Brain (organoid and tissue), 16 donors: ENCODE measurements at places on chromosomes 2 and 18.

- DNase-seq, result no peak
These were observed 164.2 kb downstream of the CTIF start for GRCh38 chr18:48703028-48703386.

DNA sequence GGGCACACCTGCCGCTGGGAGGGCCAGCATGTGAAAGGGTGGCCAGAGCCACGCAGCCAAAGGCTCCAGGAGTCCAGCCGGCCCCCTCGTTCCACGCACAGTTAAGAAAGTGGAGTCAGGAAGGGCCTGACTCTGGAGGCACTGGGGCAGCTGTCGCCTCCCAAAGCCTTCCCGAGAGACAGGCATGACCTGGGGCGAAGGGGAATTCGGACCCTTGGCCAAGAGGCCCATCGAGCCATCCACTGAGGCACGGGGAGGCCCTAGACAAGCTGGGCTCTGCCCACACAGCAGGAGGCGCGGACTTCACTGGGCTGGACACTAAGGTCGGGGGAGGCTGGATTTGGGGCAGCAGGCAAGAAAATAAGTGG lies 38.5 kb upstream of the SNED1 start:
- DNase-seq, result no peak

- DNase-seq, result no peak
These were observed 329.3 kb downstream of the ARHGAP15 start for GRCh38 chr2:143458258-143459190.

DNA sequence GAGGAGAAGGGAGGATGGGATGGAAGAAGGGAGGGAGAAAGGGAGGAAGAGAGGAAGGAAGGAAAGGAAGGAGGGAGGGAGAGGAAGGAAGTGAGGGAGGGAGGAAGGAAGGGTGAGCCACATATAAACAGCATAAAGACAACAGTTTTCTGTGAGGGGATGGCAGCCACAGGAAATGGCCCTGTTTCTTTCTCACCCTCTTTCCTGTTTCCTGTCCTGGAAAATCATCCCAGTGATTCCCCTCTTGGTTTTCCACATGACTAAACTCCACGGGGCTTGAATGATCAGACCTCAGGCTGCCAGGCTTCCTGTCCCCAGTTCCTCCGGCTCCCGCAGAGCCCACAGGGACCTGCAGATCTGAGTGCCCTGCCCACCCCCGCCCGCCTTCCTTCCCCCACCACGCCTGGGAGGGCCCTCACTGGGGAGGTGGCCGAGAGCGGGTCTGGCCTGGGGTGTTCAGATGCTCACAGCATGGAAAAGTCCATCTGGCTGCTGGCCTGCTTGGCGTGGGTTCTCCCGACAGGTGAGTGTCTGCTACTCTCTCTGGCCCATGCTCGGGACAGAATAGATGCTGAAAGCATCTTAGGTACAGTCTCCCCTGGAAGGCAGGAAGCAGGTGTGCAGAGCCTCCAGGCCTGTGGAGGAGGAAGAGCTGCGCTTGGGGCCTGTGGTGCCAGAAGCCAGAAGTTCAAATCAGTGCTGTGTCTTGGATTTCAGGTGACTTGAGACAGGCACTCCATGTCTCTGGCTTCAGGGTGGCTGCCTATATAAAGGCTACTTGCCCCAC lies at the start of gene SIGLEC15:
Gene SIGLEC15 (plus strand): TSS at position 418 of the 787 bp plus-strand sequence. CDS start 54 bp downstream, at position 472.
- DNase-seq, result no peak

DNA sequence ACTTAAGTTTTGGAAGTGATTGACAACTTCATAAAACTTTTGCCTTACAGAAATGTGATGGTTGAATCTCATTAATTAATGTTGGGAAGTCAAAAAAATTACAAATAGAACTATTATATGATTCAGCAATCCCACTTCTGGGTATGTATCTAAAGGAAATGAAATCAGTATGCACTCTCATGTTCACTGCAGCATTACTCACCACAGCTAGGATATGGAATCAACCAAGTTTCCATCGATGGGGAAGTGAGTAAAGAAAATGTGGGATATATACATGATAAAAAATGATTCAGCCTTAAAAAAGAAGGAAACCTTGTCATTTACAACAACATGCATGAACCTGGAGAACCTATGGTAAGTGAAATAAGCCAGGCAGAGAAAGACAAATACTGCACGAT lies 112.4 kb upstream of the WDR75 start:
- no peak for DNase-seq

DNA sequence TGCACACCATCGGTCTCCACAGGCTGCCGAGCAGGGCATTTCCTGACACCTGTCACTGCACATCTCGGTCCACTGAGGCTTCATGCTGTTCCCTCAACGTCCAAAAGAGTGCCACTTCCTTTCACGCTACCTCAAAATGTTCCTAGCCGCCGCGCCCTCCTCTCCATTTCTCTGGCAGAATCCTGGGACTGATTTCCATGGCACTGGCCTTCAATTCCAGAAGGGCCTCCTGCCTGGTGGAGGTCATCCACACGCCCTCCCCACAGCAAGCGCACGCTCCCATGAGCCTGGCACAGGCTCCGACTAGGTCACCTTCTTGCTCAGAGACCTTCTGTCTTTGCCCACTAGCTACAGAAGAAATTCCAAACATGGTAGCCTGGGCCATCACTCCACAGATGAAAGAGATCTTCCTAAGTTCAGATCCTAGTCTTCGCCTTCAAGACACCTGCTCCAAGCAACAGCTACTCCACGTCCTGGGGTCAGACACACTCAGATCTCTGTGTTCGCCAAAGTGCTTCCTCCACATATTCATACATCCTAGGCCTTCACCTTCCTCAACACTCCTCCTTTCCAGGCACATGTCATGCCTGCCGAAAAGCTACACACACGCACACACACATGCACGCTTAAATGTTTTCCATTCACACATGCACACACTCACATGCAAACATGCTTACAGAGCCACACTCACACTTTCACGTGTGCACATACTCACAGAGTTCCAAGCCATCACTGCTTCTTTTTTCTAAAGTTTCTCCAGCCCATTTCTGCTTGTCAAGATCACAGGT lies 94.0 kb downstream of the PXDN start:
- DNase-seq, result no peak

DNA sequence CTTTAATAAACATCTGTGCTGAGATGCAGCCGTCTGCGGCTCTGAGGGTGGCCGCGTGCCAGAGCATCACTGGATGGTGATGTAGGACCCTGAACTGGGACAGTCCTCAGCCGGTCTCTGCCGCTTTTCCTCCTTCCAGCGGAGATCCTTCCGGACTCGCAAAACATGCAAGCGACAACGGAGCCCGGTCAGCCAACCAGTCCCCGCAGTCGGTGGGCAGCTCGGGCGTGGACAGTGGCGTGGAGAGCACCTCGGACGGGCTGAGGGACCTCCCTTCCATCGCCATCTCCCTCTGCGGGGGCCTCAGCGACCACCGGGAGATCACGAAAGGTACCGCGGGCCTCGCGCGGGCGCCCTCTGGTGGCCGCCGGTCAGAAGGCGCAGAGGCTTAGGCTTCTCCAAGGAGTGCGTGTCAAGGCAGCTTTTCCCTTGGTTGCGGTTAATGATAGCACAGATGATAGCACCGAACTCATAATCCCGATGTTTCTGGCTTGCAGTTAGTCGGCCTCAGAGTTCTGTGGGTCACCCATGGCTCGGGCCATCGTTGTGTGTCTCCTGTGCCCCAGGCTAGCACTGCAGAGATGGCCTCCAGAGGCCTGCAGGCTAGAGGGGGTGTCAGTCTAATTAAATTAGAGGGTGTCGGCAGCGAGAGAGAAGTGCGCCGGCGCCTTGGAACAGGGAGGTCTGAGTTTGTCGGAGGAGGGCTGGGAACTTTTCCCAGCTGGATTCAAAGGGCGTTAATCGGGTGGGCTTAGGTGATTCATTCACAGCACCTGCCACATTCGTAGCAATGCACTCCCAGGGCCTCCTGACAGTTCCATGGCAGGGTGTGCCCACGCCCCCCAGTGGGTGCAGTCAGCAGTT lies 38.5 kb downstream of the LPIN1 start:
- peak; percentile 82 for DNase-seq

DNA sequence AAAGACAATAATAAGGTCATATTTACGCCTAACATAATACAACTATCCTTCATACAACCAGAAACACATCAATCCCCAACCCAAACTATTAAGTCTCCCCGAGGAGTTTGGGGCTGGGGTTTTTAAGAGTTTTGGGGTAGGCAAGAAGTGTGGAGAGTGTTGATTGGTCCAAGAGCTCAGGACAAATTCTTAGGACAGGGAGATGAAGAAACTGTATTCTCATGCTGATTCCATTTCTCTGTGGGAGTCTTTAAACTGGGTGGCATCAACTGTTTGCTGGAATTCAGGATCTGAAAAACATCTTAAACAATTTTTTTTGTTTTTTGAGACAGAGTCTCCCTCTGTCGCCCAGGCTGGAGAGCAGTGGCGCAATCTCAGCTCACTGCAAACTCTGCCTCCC lies 25.6 kb upstream of the MTA3 start:
- no peak for DNase-seq

DNA sequence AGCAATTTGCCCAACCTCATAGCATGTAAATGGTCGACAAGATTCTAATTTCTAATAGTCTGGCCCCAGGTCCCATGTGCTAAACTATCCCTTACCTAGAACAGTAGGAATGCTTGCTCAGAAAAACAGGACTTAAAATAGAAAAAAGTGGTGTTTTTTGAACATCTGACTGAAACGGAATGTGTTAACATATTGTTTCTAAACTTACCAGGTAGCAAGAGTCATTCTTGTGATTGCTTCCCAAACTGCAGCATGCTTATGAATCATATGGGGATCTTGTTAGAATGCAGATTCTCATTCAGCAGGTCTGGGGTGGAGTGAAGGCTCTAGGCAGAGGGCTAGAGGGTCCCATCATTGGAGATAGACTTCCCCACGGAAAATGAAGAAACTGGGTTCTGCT lies 5.8 kb upstream of the SLC20A1 start:
- DNase-seq, result no peak

- DNase-seq, result no peak
These were observed 49.2 kb upstream of the UGP2 start for GRCh38 chr2:63792530-63792929.

DNA sequence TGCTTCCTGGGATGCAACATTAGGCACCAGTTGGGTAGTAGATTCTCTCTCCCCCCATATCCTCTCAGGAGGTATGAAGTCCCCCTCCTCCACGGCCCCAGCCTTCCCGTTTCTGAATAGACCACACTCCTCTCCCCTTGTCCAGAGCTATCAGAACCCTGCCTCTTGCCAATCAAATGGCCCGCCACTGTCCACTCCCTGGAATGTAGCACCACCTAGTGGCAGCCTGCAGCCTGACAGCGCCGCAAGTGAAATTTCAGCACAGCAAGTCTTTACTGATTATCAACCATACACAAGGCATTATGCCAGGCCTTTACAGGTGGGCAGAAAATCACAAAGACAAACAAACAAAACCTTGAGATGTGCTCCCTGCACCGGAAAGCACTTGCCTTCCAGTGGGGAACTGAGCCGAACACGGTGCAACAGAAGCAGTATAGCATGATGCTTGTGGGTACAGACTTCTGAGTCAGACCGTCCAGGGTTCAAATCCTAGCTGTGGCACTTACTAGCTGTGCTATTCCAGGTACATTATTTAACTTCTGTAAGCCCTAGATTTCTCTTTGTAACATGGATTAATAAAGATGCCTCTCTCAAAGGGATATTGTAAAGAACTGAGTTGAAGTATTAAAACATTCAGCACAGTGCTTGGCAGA lies 174.0 kb downstream of the SMAD2 start:
- DNase-seq, result peak; percentile 82

DNA sequence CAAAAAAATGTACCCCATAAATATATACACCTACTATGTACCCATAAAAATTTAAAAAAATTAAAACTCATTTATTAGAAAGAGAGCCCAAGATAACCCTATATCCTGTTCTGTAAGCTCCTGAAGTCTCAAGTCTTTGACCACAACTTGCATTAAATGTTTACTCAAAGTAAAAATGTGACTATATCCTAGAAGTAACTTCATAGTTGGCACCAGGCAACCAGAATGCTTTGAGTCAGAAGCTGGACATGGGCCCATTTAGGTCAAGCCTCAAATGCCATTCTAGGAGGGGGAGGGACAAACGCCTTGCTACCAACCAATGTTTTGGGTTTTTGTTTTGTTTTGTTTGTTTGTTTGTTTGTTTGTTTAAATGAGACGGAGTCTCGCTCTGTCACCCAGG lies 9.3 kb upstream of the TBC1D8 start:
- no peak for DNase-seq

DNA sequence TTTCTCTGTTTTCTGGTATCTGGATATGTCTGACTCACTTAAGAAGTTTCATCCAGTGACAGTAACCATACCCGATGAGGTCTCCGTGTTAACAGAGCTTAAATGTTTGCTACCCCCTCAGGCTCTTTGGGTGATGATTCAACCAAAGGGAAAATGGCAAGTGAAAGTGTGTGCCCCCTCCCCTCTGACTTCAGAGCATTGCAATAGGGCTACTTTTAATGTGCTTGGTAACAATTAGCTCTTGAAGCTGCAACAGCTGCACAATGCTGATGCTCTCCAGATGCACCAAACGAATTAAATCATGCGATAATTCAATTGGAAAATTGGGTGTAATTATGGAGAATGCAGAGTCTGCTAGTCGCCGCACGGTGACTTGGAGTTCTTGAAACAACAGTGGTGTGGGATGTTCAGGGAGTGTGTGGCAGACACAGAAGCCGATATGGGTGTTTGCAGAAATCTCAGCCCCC lies 270.7 kb downstream of the ALK start:
- DNase-seq, result peak; percentile 18

DNA sequence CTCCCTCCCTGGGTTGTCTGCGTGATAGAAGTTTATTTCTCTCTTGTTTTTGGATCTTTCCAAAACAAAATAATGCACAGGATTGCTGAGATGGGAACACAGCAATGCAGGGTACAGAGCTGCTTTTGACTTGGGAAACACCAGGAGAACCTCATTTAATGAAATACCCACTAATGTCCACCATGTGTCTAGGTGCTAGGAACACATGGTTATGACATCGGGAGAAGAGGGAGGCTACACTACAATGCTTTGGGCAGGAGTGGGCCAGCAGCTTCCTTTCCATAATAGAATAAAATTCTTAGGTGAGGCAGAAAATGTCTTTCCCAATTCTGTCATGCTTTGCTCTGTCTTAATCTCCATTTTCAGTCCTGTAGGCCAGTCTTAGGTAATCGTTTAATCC lies 29.2 kb upstream of the KCNF1 start:
- no peak for DNase-seq

DNA sequence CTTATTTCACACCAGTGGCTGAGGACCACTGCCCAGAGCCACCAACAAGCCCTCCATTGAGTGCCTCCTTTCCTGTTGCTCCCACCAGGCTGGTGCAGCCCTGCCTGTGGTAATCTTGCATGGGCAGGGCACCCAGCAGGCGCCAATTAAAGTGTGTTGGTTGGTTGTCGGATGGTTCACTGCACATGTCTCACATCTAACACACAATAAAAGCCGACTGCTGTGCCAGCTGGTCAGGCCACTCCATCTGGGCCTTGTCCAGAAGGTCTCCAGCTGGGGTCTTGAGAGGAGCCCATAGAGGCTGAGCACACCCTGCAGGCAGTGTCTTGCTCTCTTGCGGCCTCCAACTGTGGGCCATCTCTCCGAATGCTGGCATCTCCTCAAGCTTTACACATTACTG lies 494.8 kb upstream of the KLHL29 start:
- DNase-seq, result peak; percentile 71

GRCh38 chr2:177397481-177398289 lies 5.1 kb downstream of the AGPS start:
- DNase-seq, result no peak

- no peak for DNase-seq
These were observed 28.4 kb downstream of the AFF3 start for GRCh38 chr2:100113990-100114433.
